ENCODE measurements at places on chromosomes 6 and 20.

DNA sequence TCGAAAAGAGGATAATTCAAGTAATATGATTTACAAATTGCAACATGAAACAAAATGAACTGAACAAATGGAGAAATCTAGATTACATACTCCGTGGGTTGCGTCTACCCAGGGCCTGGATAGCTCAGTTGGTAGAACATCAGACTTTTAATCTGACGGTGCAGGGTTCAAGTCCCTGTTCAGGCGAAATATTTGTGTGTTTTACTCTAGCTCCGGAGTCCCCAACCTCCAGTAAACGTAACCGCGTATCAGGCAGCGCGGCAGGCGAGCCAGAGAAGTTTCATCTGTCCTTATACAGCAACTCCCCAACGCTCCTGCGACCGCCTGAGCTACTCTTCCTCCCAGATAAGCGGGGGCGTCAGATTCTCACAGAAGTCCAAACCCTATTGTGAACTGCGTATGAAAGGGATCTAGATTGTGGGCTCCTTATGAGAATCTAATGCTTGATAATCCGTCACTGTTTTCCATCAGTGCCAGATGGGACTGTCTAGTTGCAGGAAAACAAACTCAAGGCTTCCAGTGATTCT, 176.1 kb downstream of the TRIM27 start:
- DNase-seq, result no peak

GRCh38 chr6:100899202-100899601, 18.1 kb upstream of the ASCC3 start:
- no peak for DNase-seq

GRCh38 chr6:169982461-169983386, 231.3 kb downstream of the ERMARD start:
- DNase-seq, result no peak

DNA sequence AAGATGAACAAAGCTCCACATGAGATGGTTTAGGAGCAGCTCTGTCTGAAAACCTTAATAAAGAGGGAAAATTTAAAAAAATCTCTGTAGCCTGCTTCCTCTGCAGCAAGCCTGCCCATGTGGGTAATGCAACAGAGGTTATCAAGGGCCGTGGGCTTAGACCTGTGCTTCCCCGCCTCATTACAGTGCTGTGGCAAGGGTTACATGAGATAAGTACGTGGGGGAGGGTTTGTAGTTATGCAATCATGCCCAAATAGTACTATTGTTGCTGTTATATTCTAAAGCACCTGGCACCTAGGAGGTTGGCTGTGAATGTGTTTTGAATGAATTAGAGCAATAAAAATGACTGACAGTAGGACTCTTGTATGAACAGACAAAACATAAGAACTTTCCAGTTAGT, 68.3 kb downstream of the PKHD1 start:
- DNase-seq, result no peak

GRCh38 chr6:43222418-43223059, 6.7 kb downstream of the DNPH1 start:
- no peak for DNase-seq

DNA sequence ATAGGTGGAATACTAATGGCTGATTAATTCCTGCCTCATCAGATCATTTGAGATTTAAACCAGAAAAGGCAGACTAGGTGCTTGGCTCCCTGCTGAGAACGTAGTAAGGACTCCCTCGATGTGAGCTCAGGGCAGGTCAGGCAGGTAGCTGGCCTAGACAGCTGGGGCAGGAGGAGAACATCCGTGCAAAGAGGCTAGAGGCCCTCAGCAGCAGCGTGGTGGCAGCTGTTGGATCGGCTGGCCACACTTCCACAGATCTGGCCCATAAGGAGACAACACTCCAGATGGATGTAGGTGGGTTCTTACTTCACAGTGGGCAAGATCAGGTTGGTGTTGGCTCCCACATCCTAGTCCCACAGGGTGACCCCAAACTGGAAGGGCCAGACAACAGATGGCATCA, 38.5 kb downstream of the EYA2 start:
- DNase-seq, result no peak

DNA sequence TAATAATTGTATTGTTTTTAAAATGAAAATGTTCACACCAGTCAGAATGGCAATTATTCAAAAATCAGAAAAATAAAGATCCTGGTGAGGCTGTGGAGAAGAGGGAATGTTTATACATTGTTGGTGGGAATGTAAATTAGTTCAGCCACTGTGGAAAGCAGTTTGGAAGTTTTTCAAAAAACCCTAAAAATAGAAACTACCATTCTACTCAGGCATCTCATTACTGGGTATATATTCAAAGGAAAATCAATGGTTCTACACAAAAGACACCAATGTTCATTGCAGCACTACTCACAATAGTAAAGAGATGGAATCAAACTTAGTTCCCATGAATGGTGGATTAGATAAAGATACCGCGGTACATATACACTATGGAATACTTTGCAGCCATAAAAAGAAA, 461.5 kb upstream of the ADGRB3 start:
- DNase-seq, result no peak

GRCh38 chr20:19628570-19629134, 129.4 kb upstream of the RIN2 start:
- DNase-seq, result peak; percentile 21

DNA sequence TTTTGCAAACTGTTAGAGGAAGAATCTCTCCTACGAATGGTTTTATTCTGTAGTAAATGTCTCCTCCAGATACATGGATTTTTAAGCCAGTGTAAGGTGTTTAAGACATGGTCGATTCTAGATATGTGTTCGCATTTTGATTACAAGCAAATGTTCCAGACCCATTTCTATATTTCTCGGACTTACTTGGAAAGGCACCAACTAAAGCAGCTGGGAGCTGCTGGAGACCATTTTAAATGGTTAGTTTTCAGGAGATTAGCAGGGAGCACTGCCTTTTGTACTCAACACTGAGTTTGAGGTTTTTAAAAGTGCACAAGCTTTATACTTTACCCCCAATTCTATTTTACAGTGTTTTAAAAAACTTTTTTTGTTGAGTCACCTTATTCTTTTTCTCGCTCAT, 857.0 kb downstream of the KIF16B start:
- DNase-seq, result no peak

- peak; percentile 12 for DNase-seq
Measured at GRCh38 chr6:4055420-4056041, 23.4 kb downstream of the FAM217A start.

DNA sequence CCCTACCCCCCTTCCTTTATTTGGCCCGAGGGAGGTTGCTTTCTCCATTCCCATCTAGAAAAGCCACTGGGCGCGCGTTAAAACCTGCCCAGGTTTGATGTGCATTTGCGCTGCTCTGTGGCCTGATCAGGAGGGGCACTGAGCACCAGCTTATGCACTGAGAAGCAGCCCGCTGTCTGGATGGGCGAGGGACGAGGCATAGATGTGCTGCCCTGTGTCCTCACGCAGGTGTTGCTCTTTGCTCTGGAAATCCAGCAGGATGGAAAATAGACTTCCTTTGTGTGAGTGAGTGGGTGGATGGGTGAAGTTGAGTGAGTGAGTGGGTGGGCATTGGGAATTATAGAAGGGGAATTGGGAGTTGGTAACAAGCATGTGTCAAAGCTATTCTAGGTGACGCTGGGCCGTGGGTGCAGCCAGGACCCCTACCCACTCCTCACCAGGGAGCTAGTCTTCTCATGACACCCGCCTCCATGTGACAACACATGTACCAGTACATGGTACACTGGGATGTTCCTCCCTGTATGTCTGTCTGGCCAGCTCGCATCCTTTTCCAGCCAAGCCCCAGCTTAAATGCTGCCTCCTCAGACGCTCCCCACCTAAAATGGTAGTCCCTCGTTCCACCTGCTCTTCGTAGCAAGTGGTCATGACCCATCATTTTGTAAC, 162.6 kb downstream of the DTNBP1 start:
- DNase-seq, result no peak

DNA sequence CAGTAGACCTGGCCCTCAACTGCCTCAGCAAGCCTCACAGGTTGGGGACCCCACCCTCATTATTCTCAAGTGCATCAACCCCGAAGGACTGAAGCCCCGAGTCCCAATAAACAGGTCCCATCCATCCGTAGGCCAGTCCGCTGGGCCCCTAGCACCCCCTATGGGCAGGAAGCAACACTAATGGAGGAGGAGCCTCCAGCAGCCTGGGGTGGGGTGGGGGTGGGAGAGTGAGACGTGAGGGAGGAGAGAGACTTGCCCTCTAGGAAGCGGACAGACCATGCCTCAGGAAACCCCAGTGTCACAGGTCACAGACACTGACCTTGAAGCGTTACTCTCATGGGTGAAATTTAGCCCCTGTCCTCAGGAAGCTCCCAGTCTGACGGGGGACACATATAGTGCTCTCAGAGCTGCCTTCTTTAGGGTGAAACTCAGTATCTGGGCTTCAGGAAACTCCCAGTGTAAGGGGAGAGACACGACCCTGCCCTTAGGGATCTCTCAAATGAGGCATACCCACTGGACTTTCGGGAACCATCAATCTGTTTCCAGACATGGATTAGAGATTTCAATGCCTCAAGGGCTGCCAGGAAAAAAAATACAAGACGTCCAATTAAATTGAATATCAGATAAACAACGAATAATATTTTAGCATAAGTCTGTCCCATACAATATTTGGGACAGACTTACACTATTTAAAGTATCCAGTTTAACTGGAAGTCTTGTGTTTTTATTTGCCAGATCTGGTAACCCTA, 125.8 kb downstream of the MRPL14 start:
- DNase-seq, result no peak

Measured in activated gamma-delta T cell treated with Interleukin-2 at 50 U/mL for 16 hours (primary cell).